ENCODE measurements at places on chromosomes 2 and 18.

DNA sequence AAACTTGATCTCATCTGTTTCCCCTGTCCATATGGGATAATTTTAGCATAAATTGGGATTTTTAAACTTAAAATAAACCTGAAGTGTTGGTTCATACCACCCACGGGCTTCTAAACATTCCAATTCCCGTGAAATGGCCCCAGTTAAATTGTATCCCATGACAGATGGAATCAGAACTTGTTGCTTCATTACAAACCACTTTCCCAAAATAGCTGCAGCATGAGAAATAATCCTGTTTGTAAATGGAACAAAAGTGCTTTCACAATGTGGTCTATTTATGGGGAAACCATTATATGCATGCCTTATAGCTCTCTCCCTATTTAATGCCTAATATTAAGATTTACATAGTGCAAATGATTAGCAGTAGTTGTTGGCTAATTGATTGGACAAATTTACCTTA lies 15.9 kb downstream of the SCG2 start:
- peak; percentile 52 for DNase-seq

DNA sequence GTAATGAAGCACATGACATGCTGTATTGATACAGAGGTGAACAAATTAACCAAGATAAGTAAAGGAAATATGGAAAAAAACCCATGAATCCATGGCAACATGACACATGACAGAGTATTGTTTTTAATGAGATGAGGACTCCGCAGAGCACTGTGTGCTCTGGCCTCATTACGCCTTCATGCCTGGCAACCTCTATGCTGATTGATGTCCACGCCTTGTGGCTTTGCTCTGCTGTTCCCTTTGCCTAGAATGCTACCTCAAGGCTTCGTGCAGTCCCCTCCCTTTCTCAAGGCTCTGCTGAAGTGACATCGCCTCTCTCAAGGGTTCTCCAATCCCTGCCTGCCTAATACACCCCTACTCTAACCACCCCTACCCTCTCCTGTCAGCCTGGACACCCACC lies 8.4 kb downstream of the SIGLEC15 start:
- DNase-seq = no peak

GRCh38 chr2:12858786-12859185 lies 142.1 kb downstream of the TRIB2 start:
- no peak for DNase-seq

DNA sequence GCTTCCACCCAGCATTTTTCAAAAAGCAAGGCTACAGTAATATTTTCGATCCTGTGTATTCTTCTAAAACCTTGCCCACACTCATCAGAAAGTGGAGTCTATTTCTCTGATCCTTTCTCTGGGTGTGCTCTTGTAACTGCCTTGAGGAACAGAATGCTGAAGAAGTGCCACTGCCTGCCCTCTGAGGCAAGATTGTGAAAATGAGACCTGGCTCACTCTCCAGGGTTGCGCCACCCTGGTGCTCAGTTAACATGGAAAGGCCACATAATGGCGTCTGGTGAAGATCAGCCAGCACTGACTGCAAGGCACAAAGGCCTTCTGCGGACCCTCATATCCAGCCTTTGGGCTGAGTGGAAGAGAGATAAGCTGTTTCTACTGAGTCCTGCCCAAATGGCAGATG lies 11.2 kb upstream of the SH3RF3 start:
- no peak for DNase-seq

DNA sequence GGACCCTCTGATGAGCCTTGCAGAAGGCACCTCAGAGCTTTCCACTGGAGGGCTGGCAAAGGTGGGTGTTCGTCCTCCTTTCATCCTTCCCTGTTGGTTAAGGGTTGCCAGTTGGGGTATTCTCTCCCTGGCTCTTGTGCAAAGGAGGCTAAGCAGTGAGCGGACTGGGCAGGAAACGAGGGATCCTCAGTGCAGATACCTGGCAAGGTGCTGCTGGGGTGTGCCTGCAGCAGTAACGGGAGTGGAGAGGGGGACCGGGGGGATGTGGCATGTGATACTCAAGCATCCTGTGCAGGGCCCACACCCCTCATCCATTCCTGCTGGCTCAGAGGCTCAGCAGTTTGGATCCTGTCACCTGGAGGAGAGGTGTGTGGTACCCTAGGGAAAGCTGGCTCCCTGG lies 4.2 kb upstream of the ADCY3 start:
- DNase-seq = no peak

- no peak for DNase-seq
Measured at GRCh38 chr2:237217995-237218616, 132.4 kb downstream of the COPS8 start.

DNA sequence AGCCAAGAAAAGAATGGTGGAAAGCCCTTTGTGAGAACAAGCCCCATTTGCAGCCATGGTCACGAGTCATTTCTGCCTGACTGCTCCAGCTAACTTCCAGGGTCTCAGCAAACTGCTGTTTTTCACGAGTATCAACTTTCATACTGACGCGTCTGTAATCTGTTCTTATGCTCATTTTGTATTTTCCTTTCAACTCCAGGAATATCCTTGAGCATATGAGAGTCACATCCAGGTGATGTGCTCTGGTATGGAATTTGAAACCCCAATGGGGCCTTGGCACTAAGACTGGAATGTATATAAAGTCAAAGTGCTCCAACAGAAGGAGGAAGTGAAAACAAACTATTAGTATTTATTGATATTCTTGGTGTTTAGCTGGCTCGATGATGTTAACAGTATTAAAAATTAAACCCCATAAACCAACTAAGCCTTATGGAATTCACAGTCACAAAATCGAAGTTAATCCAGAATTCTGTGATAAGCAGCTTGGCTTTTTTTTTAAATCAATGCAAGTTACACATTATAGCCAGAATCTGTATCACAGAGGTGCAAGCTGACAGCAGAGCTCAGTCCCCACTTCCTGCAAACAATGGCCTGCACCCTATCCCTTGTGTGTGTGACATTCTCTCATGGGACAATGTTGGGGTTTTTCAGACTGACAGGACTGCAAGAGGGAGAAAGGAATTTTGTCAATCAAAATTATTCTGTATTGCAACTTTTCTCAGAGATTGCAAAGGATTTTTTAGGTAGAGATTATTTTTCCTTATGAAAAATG lies 26.1 kb downstream of the SLC14A1 start:
- DNase-seq = no peak

- peak; percentile 83 for DNase-seq
Measured at GRCh38 chr18:10936176-10937053, 213.0 kb downstream of the PIEZO2 start.

DNA sequence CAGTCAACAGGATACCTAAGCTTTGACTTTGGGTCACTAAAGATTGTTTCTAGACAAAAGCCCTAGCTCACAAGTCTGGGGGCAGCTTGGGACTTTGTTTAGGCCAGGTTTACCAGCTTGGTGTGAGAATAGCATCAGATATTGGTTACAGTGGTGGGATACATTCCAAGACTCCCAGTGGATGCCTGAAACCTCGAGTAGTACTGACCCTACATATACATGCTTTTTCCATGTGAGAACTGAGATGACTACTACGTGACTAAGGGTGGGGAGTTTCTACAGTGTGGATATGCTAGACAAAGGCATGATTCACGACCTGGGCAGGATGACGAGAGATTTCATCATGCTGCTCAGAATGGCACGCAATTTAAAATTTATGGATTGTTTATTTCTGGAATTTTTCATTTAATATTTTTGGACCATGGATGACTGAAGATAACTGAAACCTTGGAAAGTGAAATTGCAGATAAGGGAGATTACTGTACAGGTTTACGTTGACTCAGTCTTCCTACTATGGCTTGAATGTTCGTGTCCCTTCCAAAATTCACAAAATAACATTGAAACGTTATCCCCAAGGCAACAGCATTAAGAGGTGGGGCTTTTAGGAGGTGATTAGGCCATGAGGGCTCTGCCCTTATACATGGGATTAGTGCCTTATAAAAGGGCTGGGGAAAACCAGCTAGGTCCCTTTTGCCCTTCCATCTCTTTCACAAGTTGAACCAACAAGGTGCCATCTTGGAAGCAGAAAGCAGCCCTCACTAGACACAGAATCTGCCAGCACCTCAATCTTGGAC lies 50.2 kb upstream of the CTAGE1 start:
- peak; percentile 99 for DNase-seq

DNA sequence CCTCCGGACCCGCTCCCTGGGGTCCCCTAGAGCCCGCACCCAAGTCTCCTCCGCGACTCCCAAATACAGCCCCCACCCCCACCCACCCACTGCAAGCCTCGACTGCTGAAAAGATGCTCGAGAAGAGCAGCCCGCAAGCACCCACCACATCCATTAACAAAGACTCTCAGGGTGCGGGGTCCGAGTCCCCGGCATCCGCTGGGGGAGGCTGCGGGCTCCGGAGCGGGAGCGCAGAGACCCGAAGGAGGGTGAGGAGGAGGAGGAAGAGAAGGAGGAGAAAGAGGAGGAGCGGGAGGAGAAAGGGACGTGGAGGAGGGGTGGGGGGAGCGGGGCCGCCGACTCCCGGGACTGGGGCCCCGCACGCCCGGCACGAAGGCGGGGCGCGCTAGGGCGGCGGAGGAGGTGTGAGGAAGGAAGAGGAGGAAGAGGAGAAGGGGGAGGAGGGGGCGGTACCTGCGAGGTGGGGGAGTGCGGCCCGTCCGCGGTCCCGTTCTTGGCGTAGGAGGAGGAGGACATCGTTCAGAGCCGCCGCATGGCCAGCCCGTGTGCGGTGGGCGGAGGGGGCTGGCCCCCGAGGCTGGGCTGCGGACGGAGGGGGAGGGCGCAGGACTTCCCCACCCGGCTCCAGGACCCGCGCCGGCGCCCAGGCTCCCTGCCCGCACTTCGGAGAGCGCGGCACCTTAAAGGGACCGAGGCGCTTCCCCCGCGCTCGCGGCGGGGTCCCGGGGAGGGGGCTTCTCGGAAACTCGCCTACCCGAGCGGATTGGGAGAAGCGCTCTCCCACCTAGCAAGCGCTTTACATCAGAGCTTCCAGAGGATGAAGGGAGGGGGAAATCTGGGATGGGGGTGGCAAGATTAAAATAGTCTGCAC lies at the start of gene CACNB4:
Gene CACNB4, minus strand, starts transcription at position 549 of the 871 bp plus-strand sequence.
- no peak for DNase-seq

- no peak for DNase-seq
Measured at GRCh38 chr2:149213764-149214493, 116.5 kb upstream of the LYPD6 start.

DNA sequence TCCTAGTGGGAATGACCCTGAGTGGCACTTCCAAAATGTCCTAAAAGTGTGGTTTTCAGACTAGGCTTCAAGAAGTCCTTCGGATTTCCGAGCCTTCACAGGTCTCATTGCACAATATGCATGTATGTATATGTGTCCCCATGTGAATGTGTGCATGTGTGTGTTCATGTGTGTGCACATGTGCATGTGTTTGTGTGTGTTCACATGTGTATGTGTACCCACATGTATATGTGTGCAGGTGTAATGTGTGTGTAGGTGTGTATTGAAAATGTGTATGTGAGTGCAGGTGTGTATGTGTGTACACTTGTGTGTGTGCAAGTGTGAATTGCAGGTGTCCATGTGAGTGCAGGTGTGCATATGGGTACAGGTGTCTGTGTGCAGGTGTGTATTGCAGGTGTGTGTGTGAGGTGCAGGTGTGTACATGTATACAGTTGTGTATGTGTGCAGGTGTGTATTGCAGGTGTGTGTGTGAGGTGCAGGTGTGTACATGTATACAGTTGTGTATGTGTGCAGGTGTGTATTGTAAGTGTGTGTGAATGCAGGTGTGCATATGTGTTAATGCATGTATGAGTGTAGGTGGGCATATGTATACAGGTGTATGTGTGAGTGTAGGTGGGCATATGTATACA lies 124.4 kb upstream of the EPB41L3 start:
- no peak for DNase-seq

DNA sequence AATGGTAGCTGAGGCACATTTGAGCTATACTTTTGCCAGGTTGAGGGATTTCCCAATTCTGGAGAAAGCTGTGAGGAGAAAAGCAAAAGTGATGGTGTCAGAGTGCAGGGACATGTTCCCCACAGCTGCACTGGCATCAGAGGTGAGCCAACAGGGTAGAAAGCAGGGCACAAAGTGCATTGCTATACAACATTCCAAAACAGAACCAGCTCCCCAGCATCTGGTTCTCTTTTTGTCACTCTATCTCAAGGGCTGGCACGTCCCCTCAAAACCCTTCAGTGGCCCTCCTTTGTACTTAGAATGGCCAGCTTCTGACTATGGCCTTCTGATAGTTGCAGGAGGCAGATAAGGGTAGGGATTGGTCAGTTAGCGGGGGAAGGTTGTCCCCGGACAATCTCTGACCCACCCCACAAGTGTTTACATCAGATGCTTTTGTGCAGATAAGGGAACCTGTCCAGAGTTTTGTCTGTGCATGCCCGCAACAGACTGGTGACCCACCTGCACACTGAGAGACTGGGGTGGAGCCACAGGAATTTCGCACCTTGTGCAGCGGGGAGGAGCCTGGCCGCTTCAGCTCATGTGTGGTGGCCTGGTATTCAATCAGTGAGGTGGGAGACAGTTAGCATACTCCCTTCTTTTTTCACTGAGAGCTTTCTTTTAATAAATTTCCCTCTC lies 31.0 kb upstream of the TMEM17 start:
- DNase-seq = no peak

DNA sequence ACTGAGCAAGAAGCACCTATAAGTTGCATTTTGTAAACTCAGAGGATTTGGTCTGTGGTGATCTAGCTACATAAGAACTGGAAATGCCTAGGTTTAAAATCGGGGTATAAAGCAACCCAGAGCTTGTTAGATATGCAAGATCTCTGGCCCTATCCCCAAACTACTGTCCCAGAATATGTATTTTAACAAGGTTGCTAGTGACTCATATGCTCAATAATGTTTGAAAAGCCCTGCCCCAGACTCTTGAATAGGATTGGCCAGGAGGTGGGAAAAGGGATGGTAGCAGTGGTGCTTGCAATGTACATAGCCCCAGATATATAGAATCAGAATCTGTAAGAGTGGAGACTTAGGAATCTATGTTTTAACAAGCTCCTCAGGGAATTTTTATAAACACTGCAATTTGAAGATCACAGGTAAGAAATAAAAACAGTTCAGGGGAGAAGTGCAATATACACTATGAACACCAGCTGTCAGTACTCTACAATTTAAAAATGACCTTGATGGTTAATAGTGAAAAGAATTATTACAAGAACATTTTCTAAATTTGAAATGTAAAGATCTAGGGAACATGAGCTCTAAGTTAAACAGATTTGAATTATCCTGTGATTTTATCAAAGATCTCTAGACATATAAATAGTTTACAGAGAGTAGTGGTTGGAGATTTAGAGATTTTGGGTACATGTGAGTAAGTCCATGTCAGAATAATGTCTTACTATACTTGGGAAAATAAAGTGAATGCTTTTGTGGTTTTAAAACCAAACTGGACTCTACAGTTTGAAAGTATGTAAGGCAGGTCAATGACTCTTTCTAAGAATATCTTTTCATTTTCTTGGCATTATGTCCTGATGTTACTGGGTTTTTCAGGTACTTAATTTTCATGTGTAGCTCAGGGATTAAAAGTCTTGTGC lies 7.7 kb upstream of the MMADHC start:
- peak; percentile 67 for DNase-seq

Measured in EL (cell line).